ENCODE measurements at places on chromosomes 5 and 9. TPM values are rescaled to one million over a fixed set of nuclear protein-coding genes. Genes with fewer than 3 reads are reported as not detected.

DNA sequence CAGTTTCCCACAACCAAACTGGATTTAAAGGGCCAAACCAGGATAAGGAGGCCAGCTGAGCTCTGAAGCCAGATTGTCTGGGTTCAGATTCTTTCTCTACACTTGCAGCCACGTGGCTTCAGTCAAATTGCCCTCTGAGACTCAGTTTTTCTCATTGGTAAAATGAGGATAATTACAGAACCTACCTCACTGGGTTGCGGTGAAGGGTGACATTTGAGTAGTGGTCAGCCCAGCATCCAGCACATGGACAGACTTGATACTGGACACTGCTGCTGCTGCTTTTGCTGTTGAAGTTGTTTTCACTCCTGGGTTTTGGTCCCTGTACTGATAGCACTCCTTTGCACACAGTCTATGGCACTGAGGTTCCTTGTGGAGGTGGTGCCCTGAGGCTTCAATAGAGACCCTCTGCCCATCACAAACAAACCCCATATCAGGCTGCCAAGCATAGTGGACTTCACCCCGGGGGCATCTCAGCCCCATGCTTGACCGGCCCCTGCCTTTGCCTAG, 25.7 kb upstream of the CDKN2AIPNL start:
- no peak for DNase-seq

DNA sequence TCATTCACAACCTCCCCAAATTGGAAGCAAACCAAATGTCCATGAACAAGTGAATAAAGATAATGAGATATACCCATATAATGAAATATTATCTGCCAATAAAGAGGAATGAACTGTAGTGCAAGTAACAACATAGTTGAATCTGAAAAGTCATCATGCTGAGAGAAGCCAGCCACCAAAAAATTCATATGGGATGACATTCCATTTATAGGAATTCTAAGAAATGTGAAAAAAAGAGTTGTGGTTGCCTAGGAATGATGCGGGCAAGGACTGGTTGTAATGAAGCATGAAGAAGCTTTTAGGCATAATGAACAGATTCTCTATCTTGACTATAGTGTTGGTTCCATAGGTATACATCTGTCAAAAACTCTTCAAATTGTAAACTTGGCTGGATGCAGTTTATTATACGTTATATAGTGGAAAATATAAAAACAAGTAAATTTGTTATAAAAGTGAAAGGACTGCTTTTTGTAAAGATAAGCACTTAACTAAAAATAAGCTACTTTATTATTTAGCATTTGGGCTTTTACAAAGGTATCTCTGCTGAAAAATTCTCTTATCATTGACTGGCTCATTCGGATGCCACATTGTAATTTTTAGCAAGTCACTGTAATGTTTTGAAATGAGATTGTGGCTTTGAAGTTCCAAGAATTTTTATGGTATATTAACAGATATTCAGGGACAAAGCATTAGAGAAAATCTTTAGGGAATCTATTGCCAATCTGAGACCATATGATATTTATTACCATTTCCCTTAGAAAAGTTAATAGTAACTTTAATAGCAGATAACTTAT, 21.2 kb upstream of the TTC23L start:
- DNase-seq, result no peak

The CRB2 gene
- 0.10 TPM for total RNA-seq

DNA sequence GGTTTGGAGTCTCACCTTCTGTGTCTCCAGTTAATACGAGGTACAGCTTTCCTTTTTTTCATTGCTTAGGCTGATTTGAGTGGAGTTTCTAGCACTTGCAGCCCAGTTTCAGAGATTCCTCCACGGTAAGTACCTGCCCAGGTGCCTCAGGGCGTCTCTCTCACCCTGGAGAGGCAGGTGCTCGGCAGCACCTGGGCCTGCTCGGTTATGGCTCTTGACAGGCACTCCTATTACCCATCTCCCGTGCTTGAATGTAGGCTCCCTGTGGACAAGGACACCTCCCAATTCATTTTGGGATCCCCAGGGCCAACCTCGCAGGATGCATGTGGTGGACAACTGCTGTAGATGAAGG, 144.3 kb downstream of the NR3C1 start:
- no peak for DNase-seq

DNA sequence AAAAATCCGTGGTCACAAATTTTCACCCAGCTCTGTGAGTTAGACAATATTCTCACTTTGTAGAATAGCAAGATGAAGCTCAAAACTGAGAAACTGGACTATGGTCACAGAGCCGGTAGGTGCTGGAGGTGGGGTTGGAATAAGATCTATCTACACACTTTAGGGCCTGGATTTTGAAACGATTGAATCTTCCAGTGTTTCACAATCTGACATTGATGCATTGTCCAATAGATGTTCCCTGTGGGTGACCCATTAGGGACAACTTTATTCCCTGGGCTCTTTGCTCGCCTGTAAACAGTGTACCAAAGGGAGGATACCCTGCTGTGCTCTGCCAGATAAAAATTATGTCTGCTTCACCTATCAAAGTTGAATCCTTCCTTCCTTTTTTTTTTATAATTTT, 145.4 kb upstream of the MPDZ start:
- DNase-seq, result no peak

Data from skin of body (tissue), 3 donors.